ENCODE measurements at places on chromosomes 1 and 21.

DNA sequence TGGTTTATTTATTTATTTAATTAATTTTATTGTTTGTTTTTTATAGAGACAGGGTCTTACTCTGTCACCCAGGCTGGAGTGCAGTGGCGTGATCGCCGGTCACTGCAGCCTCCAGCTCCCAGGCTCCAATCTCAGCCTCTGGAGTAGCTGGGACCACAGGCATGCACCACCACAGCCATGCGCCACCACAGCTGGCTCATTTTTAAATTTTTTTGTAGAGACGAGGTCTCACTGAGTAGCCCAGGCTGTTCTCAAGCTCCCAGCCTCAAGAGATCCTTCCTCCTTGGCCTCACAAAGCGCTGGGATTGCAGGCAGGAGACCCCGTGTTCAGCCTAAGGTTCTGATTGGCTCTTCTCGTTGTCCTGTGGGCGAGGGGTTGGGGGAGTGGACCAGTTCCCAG, 22.1 kb downstream of the UMODL1 start:
- DNase-seq: no peak

- DNase-seq: no peak
Measured at GRCh38 chr1:233565313-233565712, 48.6 kb upstream of the KCNK1 start.

DNA sequence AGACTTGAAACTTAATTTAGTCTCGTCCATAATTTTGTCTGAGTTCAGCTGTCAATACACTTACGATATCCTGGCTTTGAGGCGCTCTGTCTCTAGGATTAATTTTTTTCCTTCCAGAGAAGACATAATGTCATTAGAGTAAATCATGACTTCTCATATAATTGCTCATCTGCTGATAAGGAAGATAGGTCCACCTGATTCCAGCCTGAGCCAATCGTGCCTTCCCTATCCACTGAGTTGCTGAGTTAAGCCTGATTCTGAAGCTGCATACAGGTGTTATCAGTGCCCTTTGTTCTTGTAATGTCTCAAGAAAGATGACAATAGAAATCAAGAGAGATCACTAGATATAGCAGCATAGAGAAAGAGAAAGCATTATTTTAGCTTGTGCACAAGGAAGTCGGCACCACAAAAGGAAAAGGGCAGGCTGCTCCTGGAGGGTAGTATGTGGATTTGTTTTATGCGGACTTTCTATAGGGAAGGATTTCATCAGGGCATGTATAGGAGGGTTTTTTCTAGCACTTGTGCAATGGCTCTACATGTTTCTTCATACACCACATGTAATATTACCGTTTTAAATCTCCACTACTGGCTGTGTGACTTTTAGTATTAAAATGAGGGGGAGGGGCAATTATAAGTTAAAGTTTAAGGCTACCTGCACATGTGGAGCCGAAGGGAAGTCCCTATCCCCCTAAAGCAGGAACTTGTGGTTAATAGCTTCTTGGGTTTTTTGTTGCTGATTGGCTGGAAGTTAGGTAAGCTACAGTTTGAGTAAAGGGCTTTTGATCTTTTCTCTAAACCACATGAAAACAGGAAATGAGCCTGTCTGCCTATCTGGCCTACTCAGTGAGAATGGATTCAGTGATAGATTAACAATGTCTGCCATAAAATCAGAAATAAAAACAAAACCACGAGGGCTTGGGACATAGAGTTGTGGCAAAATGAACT, 133.4 kb downstream of the PLPPR5 start:
- DNase-seq: no peak

DNA sequence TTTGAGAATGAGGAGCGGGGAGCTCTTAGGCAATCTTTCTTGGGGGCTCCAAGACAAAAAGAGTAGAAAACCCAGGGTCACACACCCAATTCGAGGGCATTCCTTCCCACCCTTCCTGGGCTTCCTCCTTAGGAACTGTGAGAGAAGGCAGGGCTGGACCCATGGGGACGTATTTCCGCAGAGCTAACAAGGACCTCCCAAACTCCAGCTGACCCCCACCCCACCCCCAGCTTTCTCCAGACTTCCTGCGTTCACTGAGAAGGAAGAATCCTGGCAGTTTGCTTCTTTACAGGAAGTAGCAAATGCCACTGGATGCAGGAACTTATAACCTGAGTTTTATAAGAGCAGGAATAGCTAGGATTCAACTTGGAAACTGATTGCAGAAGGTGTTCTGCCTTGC, 2.7 kb upstream of the LHX9 start:
- DNase-seq: no peak

DNA sequence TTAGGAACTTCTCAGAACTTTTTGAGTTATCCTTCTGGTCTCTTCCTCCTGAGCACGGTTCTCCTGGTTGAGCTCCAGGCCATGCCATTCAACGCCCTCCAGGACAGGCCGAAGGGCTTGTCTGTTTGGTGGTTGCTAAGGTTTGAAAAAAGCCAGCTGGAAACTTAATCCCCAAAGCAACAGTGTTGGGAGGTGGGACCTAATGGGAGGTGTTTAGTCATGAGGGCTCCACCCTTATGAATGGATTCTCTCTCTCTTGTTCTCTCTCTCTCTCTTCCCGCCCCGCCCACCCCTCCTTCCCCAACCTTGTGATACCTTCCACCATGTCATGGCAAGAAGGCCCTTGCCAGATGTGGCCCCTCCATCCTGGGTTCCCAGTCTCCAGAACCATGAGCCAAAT, 829 bp downstream of the KCNE1 start:
- DNase-seq: no peak

- no peak for DNase-seq
Measured at GRCh38 chr1:1616045-1616790, 918 bp downstream of the MIB2 start.

DNA sequence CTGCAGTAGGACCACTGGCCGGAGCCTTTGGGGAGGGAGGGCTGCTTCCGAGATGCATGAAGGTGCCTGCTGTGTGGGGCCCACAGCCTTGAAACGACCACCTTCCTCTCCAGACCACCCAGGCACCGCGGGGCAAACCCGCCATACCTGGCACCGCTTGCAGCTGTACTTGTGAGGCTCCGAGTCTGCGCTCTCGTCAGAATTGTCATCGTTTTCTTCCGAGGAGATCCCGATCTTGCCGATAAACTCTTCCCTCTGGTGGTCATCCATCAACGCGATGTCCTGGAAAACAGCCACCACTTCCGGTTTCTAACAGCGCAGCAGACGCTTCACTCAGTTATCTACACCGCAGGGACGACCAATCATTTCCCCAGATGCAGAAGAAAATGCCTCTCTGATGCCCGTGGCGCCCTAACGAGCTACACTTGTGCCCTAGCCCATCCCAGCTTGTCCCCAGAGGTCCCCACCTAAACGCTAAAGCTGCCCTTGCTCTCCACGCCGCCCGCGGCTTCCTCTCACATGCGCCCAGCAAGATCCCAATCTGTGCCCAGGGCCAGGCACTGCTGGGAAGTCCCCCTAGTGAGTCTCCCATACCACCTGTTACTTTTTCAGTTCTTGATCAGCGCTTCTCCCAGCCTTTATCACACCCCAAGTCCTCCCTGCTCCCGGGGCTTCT, 55.0 kb upstream of the RIPK4 start:
- DNase-seq: no peak

DNA sequence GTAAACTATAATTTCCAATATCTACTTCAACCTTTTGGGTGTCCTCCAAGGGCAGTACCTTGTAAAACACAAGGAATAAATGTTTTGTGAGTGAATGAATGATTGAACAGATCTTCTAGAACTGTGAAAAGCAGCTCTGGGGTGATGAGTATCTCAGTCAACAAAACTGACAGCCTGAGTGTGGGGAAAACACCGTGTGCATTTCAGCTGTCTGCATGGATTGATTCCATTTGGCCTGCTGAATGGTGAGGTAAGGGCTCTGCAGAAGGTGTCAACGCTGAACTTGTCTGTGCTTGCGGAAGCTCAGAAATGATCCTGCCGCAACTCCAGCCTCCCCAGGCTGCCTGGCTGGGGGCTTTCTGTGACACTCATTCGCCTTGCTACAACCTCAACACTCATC, 7.4 kb upstream of the AGMAT start:
- DNase-seq: no peak

GRCh38 chr1:189438808-189439207, 1038.9 kb downstream of the BRINP3 start:
- DNase-seq: no peak

DNA sequence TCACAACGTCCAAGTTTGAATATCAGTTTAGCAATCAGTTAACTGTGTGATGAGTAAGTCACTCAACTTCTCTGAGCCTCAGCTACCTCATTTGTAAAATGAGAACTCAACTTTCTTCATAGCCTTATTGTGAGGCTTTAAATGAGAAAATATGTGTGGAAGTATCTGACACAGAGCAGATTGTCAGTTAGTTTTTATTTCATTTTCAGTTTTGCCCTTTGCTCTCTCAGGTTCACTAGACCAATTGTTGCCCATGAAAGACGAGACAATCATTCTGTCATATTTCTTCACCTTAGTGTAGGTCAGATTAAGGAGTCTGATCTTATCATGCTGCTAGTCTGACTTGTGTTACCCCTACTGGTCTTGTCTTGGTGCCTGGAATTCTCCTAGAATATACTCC, 232.8 kb upstream of the PTBP2 start:
- DNase-seq: no peak

DNA sequence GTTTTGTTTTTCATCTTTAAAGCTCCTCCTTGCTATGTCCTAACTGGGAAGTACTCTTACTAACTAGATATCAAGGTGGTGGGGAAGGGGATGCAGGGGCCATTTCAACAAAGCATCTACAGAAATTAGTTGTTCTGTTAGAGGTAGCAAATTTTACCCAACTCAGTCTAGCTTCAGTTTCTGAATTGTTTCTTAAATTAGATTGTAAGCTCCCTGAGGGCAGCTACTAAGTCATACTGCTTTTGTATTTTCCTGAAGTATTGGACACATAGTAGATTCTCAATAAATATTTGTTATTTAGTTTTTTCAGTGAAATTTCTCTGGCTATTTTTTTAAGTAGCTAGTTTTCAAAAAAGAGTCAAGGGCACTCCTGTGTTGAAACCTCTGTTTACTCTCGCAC, 1.8 kb downstream of the UBAP2L start:
- no peak for DNase-seq

GRCh38 chr1:210596641-210597040, 267.9 kb downstream of the HHAT start:
- no peak for DNase-seq

- no peak for DNase-seq
Measured at GRCh38 chr1:37472281-37472680, 2.1 kb upstream of the ZC3H12A start.

Measured in NCI-H1048 (cell line).